H54 (cell line): ENCODE measurements at places on chromosomes 4 and X.

- no peak for DNase-seq
These were observed 48.3 kb downstream of the PDE5A start for GRCh38 chr4:119580293-119580692.

GRCh38 chrX:5681159-5681558 is 547.5 kb downstream of the NLGN4X start:
- peak; percentile 1 for DNase-seq

GRCh38 chr4:28357990-28358389 is 1497.3 kb downstream of the STIM2 start:
- DNase-seq = no peak

- no peak for DNase-seq
These were observed 8.8 kb downstream of the ANKRD37 start for GRCh38 chr4:185405296-185405999.

DNA sequence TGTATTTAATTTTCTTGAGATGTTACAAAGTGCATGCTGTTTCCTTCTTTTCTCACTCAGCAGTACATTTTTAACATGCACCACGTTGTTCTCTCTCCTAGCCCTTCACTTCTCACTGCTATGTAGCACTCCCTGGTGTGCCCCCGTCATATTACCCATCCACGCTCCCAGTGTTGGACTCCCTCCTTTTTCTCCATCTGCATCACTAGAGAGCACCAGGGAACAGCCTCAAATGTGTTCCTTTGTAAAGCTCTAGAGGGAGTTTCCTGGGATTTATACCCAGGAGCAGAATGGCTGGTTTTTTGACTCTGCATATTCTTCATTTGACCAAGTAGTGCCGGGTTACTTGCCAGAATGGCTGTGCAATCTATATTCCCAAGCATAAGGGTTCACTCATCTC is 240.3 kb upstream of the ANXA3 start:
- no peak for DNase-seq
